ENCODE measurements at places on chromosomes 4 and X. TPM values are rescaled to one million over a fixed set of nuclear protein-coding genes. Genes with fewer than 3 reads are reported as not detected.

GRCh38 chr4:151930372-151930771 is 169.6 kb upstream of the GATB start:
- H3K27ac ChIP-seq, result no peak overlapping the region
- no peaks in the 10 kb centered on the region for H3K36me3 ChIP-seq
- no peak overlapping the region for H3K4me3 ChIP-seq
- H3K4me1 ChIP-seq, result no peaks in the 10 kb centered on the region
- no peak for DNase-seq

DNA sequence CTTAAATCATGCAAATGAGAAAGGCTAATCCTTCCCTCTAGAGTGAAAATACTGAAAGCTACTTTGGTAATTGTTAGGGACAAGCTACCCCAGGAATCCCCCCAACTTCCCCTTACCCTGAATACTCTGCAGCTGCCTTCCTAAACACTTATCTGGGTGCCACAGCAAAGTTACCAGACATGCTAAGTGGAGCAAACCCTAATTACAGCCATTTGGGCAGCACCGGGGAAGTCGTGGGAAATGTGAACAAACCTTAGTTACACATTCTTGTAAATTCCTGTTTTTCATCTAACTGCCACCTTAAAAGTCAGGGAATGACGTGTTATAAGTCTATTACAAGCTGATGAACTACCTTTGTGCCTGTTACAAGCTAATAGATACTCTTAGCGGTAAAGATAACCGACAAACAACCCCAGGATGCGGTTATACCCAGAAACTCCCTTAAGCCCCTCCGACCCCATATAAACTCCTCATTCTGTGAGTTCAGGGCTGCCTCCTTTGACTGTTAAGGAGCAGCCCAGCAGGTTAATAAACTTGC is 66.0 kb upstream of the PLAC8 start:
- H3K4me1 ChIP-seq, result peaks cover 4% of the 10 kb centered on the region
- no peak for DNase-seq
- no peak overlapping the region for H3K27ac ChIP-seq

The GC gene
- total RNA-seq, result not detected

GRCh38 chrX:24428516-24428915 is 36.6 kb upstream of the PDK3 start:
- no peak overlapping the region for H3K4me3 ChIP-seq
- DNase-seq, result no peak
- H3K4me1 ChIP-seq, result peaks cover 8% of the 10 kb centered on the region
- no peaks in the 10 kb centered on the region for H3K36me3 ChIP-seq
- no peaks in the 10 kb centered on the region for H3K27me3 ChIP-seq

DNA sequence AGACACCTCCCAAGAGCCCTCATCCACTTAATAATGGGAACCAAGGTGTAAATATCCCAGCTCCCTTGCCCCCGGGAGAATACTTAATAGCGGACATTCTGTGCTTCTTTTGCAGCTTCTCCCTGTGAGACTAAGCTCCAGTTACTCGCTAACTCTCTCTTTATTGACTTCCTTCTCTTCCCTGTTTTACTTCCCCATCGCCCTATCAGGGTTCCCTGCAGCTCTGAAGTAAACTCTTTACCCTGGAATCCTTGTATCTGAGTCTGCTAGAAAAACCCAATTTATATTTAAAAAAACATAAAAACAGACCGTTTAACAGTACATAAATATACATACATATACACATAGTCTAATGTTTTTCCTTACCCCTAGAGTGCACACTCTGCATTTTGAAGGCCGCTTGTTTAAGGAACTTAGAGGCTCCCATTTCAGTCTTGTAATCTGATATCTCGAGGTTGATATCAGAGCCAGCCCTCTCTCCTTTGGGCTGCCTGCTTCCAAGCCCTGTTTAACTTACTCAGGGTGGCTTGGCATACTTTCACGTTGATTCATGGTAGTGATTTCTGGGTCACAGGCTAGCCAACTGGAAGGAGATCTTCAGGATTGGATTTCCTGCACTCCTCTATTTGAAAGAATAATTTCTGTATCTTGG is 177.4 kb upstream of the SCML1 start:
- no peak for DNase-seq
- no peak overlapping the region for H3K4me3 ChIP-seq
- H3K27me3 ChIP-seq, result no peaks in the 10 kb centered on the region
- H3K27ac ChIP-seq, result no peak overlapping the region

The KIF4A gene
- total RNA-seq, result 41.3 TPM

- H3K4me1 ChIP-seq, result no peaks in the 10 kb centered on the region
- no peak overlapping the region for H3K4me3 ChIP-seq
- no peak for DNase-seq
- no peaks in the 10 kb centered on the region for H3K36me3 ChIP-seq
- H3K27ac ChIP-seq, result no peak overlapping the region
These were observed 141.8 kb downstream of the DCHS2 start for GRCh38 chr4:154349829-154350228.

The RNF212 gene
- 2.7 TPM for total RNA-seq

GRCh38 chr4:5472160-5472591 is 236.2 kb downstream of the EVC2 start:
- H3K4me1 ChIP-seq, result no peaks in the 10 kb centered on the region
- H3K27ac ChIP-seq, result no peak overlapping the region
- H3K4me3 ChIP-seq, result no peak overlapping the region
- DNase-seq, result peak; percentile 1

The IDH3G gene
- 66.9 TPM for total RNA-seq

DNA sequence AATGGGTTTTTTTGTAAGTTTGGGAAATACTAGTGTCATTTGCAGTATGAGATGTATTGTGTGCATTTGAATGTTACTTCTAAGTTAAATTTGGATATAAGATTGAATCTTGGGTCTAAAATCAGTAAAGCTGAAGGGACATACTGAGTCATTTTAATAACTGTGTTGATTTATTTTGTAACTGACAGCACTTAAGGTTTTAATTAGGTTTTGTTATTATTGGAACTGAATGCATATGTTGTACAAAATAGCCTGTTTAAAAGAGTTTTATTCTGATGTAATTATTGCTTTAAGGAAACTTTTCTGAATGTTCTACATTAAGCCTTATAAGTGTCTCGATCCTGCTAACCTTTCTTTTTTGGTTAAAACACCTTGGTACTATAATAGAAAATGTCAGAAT is 396.6 kb downstream of the MAPK10 start:
- no peak overlapping the region for H3K4me3 ChIP-seq
- H3K27ac ChIP-seq, result no peak overlapping the region
- H3K27me3 ChIP-seq, result no peaks in the 10 kb centered on the region
- no peak for DNase-seq

The ADRA2C gene
- total RNA-seq, result not detected

DNA sequence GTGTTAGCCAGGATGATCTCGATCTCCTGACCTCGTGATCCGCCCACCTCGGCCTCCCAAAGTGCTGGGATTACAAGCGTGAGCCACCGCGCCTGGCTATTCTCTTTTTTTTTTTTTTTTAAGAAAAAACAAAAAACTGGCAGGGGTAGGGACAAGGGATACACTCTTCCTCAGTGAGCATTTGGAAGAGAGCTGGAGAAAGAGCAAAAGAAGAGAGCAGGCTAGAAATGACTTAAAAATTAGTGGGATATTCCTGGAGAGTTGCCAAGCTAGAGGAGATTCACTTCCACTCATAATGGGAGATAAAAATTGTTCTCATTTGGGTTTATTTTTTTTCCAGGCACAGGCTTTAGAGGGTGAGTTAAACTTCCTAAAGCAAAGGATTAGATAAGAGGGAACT is 140.0 kb upstream of the SCML1 start:
- DNase-seq, result no peak
- no peak overlapping the region for H3K4me3 ChIP-seq

The MAML3 gene
- 4.0 TPM for total RNA-seq

DNA sequence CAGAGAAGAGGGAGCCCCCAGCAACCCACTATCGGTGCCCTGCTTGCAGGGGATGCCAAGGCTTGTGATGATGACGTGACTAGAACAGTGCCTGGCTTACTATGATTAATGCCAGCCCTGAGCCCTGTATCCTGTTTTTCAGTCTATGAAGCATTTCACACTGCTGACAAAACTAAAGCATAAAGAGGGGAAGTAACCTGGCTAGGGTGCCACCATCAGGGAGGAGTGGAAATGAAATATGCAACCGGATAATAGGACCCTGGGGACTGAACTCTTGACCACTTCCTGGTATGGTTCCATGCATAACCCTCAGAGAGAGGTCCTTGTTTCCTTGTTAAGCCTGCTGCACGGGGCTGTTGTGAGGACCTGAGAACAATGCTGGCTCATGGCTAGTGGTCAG is 50.3 kb downstream of the MED28 start:
- H3K36me3 ChIP-seq, result no peaks in the 10 kb centered on the region
- H3K4me3 ChIP-seq, result no peak overlapping the region
- H3K27me3 ChIP-seq, result no peaks in the 10 kb centered on the region
- H3K4me1 ChIP-seq, result peaks cover 13% of the 10 kb centered on the region
- DNase-seq, result no peak

The COL4A5 gene
- total RNA-seq, result not detected

The ZNF157 gene
- total RNA-seq, result 0.32 TPM

DNA sequence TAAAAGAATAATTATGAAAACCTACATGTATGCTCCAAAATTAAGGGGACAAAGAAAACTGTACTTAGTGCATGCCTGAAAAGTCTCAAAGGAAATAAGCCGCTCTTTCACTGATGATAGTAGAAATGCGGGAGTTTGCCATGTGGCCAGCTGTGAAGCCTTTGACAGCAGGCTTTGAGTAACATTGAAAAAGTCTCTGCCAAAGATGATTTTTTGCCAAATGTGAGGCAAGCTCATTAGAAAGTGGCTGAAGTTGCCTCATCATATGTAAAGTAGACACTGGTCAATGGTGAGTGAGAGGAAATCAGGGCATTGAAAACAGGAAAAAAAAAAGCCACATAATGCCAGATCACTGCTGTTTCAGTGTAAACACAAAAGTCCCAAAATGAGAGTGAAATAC is 2360.1 kb downstream of the PCDH7 start:
- no peaks in the 10 kb centered on the region for H3K36me3 ChIP-seq
- no peak overlapping the region for H3K27ac ChIP-seq
- no peaks in the 10 kb centered on the region for H3K4me1 ChIP-seq
- no peaks in the 10 kb centered on the region for H3K27me3 ChIP-seq
- no peak overlapping the region for H3K4me3 ChIP-seq

- H3K27me3 ChIP-seq, result no peaks in the 10 kb centered on the region
- H3K27ac ChIP-seq, result no peak overlapping the region
- no peak for DNase-seq
These were observed 1025.5 kb downstream of the STIM2 start for GRCh38 chr4:27886120-27886519.

DNA sequence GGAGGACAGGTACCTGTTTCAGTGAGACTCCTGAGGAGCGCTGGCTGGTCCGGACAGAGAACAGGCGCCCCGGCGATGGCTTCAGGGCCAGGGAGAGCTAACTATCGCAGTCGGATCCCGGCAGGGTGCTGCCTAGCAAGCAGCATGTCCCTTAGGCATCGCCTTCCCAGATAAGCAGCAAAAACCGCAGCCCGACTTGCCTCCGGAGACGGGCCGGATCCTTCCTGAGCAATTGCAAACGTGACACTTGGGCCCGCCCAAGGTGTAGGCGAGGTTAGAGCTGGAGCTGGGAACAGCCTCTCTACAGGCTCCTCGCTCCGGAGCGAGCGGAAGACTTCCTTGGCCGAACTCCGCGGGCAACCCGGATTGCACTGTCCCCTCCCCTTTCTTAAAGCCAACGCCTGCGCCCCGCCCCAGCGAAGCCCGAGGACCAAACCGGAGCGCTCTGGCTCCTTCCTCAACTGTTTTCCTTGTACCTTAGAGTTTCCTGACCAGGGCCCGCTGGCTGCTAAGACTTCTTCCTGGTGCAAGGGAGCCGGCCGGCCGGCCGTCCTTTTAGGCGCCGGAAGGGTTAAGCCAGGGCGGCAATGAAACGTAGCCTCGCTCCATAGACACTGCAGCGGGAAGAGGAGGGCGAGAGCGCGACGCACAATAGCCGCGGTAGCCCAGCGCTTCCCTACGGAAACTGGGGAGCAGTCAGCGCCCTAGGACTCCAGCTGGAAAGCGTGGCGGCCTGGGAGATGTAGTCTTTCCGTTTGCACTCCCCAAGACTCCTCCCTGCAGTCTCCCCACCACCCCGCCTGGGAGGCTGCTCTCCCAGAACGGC is at the start of gene OPHN1:
TSS of gene OPHN1 (minus strand) at position 341 of the 826 bp plus-strand sequence. CDS start 475 bp downstream, outside the sequence.
- H3K27ac ChIP-seq, result no peak within 1 kb of the TSS
- H3K4me1 ChIP-seq, result peaks cover 3% of the 10 kb centered on the region
- DNase-seq, result no peak
- H3K36me3 ChIP-seq, result no peaks in the 10 kb centered on the region
- H3K27me3 ChIP-seq, result peaks cover 38% of the 10 kb centered on the region
- peak within 1 kb of the TSS; percentile 60 for H3K4me3 ChIP-seq
